Spleen (tissue), 13 donors: ENCODE measurements at places on chromosomes 1 and 21. TPM values are rescaled to one million over a fixed set of nuclear protein-coding genes. Genes with fewer than 3 reads are reported as not detected.

CFAP141 gene
- total RNA-seq, result not detected

DNA sequence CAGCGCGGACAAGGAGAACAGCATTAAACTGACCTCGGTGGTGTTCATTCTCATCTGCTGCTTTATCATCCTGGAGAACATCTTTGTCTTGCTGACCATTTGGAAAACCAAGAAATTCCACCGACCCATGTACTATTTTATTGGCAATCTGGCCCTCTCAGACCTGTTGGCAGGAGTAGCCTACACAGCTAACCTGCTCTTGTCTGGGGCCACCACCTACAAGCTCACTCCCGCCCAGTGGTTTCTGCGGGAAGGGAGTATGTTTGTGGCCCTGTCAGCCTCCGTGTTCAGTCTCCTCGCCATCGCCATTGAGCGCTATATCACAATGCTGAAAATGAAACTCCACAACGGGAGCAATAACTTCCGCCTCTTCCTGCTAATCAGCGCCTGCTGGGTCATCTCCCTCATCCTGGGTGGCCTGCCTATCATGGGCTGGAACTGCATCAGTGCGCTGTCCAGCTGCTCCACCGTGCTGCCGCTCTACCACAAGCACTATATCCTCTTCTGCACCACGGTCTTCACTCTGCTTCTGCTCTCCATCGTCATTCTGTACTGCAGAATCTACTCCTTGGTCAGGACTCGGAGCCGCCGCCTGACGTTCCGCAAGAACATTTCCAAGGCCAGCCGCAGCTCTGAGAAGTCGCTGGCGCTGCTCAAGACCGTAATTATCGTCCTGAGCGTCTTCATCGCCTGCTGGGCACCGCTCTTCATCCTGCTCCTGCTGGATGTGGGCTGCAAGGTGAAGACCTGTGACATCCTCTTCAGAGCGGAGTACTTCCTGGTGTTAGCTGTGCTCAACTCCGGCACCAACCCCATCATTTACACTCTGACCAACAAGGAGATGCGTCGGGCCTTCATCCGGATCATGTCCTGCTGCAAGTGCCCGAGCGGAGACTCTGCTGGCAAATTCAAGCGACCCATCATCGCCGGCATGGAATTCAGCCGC is 2.5 kb downstream of the S1PR1 start:
- peak overlapping the region; percentile 93 for H3K27ac ChIP-seq
- peaks cover 49% of the 10 kb centered on the region for H3K36me3 ChIP-seq
- peak; percentile 78 for DNase-seq
- H3K4me1 ChIP-seq, result peaks cover 98% of the 10 kb centered on the region
- H3K27me3 ChIP-seq, result no peaks in the 10 kb centered on the region

DNA sequence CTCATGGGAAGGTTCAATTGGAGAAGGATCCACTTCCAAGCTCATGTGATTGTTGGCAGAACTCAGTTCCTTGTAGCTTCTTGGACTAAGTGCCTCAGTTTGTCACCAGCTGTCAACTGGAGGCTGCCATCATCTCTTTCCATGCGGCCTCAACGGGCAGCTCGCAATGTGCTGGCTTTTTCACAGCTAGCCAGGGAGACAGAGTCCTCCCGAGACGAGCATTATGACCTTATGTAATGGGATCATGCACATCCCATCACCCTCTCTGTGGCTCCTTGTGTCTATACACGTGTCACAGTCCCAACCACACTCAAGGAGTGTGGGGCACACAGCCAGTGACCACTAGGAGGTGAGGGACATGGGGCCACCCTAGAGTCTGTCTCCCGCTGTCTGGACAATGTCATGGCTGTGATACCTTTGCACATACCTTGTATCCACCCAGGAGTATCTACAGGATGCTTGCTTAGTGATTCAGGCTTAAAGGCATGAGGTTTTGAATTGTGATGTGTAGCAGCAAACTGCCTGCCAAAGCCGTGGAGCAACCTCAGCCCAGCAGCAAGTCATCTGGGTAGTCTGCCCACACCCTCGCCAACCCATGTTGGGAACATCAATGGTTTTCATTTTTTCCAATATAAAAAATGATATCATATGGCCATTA is 3.9 kb upstream of the KRTAP10-6 start:
- no peak for DNase-seq
- no peak overlapping the region for H3K4me3 ChIP-seq
- no peaks in the 10 kb centered on the region for H3K36me3 ChIP-seq
- H3K27ac ChIP-seq, result no peak overlapping the region
- H3K27me3 ChIP-seq, result no peaks in the 10 kb centered on the region

- H3K4me3 ChIP-seq, result no peak overlapping the region
- H3K27ac ChIP-seq, result no peak overlapping the region
- no peaks in the 10 kb centered on the region for H3K4me1 ChIP-seq
- H3K36me3 ChIP-seq, result no peaks in the 10 kb centered on the region
Observed at GRCh38 chr1:81008293-81008692, 792.4 kb upstream of the ADGRL2 start.

FOXD2 gene
- 1.6 TPM for total RNA-seq

KRTAP20-4 gene
- not detected for total RNA-seq

HSPA6 gene
- total RNA-seq, result 33.8 TPM

GAS5 gene
- 287 TPM for total RNA-seq

GCSAML gene
- total RNA-seq, result 0.74 TPM

GRCh38 chr1:235286667-235287066 is 41.3 kb downstream of the ARID4B start:
- H3K27ac ChIP-seq, result no peak overlapping the region
- no peak overlapping the region for H3K4me3 ChIP-seq
- no peaks in the 10 kb centered on the region for H3K27me3 ChIP-seq
- H3K4me1 ChIP-seq, result peaks cover 80% of the 10 kb centered on the region

OR10J1 gene
- total RNA-seq, result not detected

DNA sequence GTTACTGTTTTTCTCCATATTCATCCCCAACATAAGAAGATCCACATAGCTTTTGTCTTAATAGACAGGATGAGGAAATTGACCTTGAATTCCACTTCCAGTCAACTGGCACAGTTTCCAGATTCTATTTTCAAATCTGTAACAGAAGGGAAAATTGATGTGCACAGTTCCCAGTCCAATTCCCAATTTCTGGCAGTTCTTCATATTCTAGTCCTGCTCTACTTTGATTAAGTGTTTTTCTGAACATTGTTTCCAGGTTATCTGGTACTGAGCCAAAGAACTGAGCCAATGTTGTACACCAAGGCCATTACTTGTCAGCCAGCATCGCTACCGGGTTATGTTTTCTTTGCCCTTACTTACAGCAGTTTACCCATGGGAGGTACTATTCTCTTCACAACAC is 1755.4 kb downstream of the PLA2G4A start:
- no peak for DNase-seq
- no peaks in the 10 kb centered on the region for H3K4me1 ChIP-seq
- H3K27ac ChIP-seq, result no peak overlapping the region
- no peaks in the 10 kb centered on the region for H3K36me3 ChIP-seq
- H3K4me3 ChIP-seq, result no peak overlapping the region
- no peaks in the 10 kb centered on the region for H3K27me3 ChIP-seq

SMCP gene
- total RNA-seq, result not detected

ZNF695 gene
- total RNA-seq, result not detected

DNA sequence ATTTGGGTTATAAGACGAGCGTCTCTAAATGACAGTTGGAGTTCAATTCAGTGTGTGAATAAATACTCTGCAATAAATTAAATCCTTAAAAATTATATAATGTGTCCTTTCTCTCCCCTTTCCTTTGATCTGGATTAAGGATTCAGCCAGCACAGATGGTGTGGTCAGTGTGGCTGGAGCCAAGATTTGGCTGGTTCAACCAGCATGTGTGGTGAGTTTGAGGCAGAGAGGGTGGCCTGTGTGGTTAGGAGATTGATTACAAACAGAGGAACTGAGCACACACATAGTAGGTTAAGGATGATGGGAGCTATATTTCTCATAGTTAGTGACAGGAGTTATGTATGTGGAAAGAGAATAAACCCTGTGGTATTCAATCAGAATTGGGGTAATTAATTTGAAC is 14.2 kb upstream of the AMIGO1 start:
- no peaks in the 10 kb centered on the region for H3K36me3 ChIP-seq
- no peaks in the 10 kb centered on the region for H3K27me3 ChIP-seq

- H3K27me3 ChIP-seq, result no peaks in the 10 kb centered on the region
- DNase-seq, result no peak
- peaks cover 36% of the 10 kb centered on the region for H3K36me3 ChIP-seq
- no peaks in the 10 kb centered on the region for H3K4me1 ChIP-seq
- H3K27ac ChIP-seq, result no peak overlapping the region
Observed at GRCh38 chr21:29335720-29336119, 37.0 kb downstream of the BACH1 start.

DNA sequence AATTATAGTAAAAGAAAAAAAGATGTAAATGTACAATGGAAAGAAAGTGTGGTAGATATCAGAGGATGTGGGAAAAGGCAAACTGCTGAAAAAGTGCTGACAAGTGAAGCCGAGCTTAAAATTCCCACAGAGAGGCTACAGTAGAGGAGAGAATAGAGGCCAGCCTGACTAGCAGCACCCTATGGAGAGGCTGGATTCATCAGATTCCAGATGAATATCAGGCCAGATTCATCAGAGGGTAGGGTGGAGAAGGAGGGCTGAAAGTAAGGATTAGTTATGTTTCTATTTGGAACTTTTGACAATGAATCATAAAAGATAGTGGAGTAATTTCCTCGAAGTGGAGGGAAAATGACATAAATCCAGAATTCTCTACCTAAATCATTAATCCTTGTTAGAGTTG is 60.4 kb upstream of the NEK7 start:
- H3K27ac ChIP-seq, result no peak overlapping the region
- no peaks in the 10 kb centered on the region for H3K27me3 ChIP-seq
- no peak for DNase-seq
- H3K4me1 ChIP-seq, result no peaks in the 10 kb centered on the region
- H3K36me3 ChIP-seq, result no peaks in the 10 kb centered on the region

TAL1 gene
- total RNA-seq, result 16.5 TPM

TMEM59 gene
- total RNA-seq, result 229 TPM

DCST1 gene
- total RNA-seq, result not detected

LRRN2 gene
- total RNA-seq, result 8.5 TPM

AIM2 gene
- 48.4 TPM for total RNA-seq

ADAMTSL4 gene
- 19.1 TPM for total RNA-seq

DNA sequence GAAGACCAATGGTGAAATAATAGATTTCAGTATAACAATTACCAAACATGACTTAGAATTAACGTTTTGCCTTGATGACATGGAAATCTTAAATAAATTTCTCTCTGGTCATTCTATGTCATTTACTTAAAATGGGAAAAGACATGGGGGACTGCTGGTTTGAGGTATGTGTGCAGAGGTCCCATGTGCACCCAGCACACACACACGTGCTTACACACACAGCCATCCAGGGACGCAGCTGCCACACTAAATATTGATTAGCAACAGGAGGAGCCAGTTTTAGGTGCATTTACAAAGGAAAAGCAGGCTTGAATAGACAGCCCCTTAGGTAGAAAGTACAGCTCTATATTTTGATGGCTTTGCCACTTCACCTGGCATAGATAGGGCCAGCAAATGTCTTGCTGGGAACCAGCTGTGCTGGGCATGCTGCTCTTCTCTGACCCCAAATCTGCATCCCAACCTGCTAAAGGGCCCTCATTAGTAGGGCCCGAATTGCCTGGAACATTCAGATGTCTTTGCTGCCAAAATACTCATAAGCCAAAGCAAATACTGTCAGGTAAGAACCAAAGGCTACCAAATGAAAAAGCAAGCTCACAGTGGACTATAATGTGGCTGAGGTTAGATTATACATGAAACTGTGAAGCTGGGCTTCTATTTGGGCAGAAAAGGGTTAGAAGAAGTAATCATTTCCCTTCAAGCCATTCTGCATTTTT is 399.9 kb downstream of the HHAT start:
- no peaks in the 10 kb centered on the region for H3K27me3 ChIP-seq
- DNase-seq, result no peak
- H3K27ac ChIP-seq, result no peak overlapping the region
- no peaks in the 10 kb centered on the region for H3K4me1 ChIP-seq
- no peak overlapping the region for H3K4me3 ChIP-seq

DNA sequence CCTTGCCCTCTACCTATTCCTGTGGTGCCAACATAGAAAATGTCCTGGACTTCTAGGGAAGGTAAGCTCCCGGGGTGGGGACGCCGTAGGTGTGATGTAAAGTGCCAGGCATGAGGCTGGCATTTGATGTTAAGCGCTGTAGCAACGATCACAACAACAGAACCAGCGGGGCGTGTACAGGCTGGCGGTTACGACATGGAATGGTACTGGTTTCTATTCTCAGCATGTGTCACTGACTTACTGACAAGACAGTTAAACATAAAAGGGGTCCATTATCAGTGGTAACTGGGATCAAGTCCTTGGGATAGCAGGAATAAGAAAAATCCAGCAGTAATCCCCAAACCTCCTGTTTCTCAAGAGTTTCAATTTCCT is 58.9 kb downstream of the TGFBR3 start:
- no peak overlapping the region for H3K27ac ChIP-seq
- no peak for DNase-seq
- H3K4me3 ChIP-seq, result no peak overlapping the region
- H3K36me3 ChIP-seq, result no peaks in the 10 kb centered on the region
- peaks cover 78% of the 10 kb centered on the region for H3K4me1 ChIP-seq
- H3K27me3 ChIP-seq, result no peaks in the 10 kb centered on the region

FMO3 gene
- not detected for total RNA-seq

GRCh38 chr1:207495801-207496792 is at the start of gene CR1:
Gene CR1 (plus strand): TSS chr1:207496157. CDS start chr1:207496268, 111 bp downstream.
- peak within 1 kb of the TSS; percentile 83 for H3K27ac ChIP-seq
- H3K27me3 ChIP-seq, result peaks cover 4% of the 10 kb centered on the region
- H3K4me3 ChIP-seq, result peak within 1 kb of the TSS; percentile 78
- DNase-seq, result peak; percentile 92

DNA sequence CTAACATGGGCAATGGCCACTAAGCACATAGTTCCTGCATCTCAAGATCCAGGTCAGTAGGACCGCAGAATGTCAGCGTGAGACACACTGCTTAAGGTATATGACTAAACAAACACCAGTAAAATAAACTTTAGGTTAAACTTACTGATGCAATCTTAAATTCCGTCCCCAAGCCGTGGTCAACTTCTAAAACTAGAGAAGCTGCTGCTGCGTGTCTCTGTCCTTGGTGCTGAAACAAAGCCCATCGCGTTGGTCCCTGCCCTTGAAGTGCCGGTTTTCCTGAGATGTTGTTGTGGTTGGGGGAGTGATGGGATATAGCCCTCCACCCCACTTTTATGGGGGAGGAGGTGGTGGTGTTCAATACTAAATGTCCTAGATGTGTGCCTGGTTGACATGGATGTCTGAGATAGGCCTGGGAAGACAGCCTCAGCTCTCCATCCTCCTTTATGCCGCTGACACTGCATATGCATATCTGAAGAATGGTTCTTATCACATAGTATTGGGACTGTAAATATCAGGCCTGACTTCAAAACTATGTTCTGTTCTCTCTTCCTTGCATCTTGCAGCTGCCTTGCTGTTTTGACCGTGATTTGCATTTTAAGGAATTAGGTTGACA is 72.0 kb upstream of the KCNA3 start:
- peaks cover 7% of the 10 kb centered on the region for H3K27me3 ChIP-seq
- no peaks in the 10 kb centered on the region for H3K4me1 ChIP-seq
- no peak overlapping the region for H3K27ac ChIP-seq
- no peak for DNase-seq
- H3K4me3 ChIP-seq, result no peak overlapping the region
